ENCODE measurements at places on chromosomes 4 and X.

DNA sequence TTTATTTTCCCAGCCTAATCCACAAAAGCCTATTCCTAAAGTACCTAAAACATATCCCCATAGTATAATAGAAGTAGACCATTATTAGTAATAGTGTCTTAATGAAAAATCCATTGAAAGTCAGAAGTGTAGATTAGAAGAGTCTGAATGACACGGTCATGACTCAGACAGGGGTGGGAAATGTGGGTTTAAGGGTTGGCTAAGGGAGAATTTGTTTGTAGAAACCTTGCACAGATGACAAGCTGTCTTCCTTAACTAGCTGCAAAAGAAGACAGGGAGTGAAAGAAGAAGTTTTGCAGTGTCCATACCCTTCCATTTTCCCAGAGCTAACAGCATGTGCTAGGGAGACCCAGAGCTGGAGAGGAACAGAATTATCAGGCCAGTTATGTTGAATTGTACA lies 242.7 kb upstream of the ETNPPL start:
- no peak for DNase-seq

- DNase-seq: no peak
These were observed 314 bp downstream of the DNASE1L1 start for GRCh38 chrX:154408659-154409221.

- no peak for DNase-seq
These were observed 82.4 kb downstream of the ATP10D start for GRCh38 chr4:47567511-47567910.

- DNase-seq: no peak
These were observed 19.3 kb upstream of the SORBS2 start for GRCh38 chr4:185831125-185831815.

GRCh38 chrX:52923781-52924241 lies 26.7 kb downstream of the FAM156B start:
- no peak for DNase-seq

GRCh38 chr4:2059046-2059725 lies at the start of gene NAT8L:
Gene NAT8L, plus strand, starts transcription at chr4:2059327. Its CDS starts 185 bp downstream, at chr4:2059512.
- no peak for DNase-seq

DNA sequence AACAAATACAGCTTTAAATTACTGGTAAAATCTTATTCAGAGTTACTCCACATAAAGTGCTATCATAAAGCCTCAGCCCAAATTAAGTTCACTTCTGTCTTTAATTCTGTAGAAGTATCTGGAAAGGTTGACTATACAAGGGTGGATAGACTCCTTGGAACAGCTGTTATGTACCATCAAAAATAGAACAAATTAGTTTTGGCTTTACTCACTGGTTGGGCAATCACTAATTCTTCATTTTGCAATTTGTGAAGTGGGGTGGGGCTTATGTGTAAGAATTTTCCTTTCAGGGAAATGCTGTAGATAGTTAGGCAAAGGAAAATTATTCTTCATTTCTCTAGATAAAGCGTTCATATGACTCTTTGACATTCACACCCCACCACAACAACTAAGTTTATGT lies 7.8 kb downstream of the DIAPH2 start:
- no peak for DNase-seq

DNA sequence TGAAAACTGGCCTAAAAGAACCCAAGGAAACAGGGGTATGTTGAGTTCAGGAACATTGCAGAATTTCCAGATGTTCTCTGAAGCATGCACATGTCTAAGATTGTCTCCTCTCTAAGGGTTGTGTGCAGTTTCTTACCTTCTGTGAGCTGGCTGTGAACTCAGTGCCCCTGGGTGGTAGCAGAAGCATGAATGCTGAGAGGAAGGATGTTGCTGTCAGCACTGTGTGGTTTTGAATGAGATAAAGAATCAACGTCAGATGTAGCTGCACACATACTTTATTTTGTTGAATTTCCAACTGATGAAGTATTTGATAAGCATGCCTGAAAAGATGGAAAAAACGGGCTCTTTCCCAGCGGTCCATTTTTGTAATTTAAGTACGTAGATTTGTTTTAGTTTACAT lies 23.8 kb upstream of the CD38 start:
- no peak for DNase-seq

- DNase-seq: no peak
These were observed 1367.1 kb downstream of the STIM2 start for GRCh38 chr4:28227764-28228163.

- no peak for DNase-seq
These were observed 44.5 kb downstream of the STIM2 start for GRCh38 chr4:26905172-26905571.

- DNase-seq: no peak
These were observed 43.5 kb upstream of the SCRG1 start for GRCh38 chr4:173442223-173442932.

GRCh38 chr4:183139058-183139750 lies 40.1 kb downstream of the WWC2 start:
- DNase-seq: no peak

GRCh38 chrX:55659931-55660330 lies 36.7 kb downstream of the FOXR2 start:
- no peak for DNase-seq

GRCh38 chrX:31136144-31136611 lies 64.3 kb upstream of the FTHL17 start:
- no peak for DNase-seq

Data from cortex of kidney (tissue), 1 donor.